ENCODE measurements at places on chromosomes 4 and X.

DNA sequence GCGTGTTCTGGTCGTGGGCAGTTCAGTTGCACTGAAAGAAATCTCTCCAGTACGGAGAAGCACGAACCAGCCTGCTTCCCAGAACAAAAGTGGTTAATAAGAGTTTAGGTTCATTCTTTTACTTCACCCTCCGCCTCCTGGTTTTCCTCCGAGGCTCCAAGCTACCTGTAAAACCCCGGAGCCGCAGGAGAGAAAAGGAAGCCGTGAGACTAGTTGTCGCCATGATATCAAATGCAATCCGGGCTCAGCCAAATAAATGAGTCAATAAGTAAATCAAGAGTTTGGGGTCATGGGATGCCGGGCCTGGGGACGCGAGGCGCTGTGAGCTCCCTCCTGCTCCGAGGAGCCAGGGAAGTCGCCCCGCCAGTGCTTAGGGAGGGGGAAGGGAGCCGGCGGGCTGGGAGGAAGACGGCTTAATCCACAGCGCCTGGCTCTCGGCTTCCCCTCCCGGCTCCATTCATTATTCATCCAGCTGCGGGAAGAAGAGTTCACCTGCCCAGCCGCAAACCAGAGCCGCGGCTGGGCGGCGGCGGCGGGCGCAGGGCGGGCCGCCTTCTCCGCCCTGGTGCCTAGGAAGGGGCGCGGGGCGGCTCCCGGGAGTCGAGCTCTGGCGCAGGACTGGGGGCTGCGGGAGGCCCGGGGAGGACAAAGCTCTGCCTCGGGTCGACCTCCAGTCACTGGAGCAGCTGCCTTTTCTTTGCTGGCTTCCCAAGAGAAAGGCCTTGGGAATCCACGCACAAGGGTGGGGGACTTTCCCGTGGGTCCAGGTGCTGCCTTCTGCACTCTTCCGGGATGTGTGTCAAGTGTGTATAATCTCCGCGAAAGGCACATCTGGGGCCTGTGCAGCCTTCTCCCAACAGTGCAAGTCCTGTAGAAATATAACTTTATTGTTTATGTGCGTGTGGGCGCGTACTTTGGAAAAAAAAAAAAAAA lies 1.7 kb downstream of the FRAS1 start:
- DNase-seq: no peak

DNA sequence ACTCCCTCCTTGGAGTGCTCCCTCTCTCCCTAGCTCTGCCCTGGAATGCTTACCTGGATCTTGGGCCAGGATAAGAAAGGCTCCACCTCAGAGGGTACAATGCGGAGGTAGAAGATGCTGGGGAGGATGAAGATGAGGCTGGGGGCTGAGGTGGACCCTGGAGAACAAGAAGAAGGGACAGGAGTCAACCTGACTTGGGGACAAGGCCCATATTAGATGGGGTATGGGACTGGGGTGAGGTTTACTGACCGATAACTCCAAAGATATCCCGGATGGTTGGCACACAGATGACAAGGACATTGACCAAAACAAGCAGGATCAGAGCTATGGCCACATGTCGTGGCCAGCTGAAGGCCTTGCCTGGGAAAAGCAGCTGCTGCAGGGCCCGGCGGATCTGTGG lies 10.6 kb downstream of the SLC38A5 start:
- no peak for DNase-seq

DNA sequence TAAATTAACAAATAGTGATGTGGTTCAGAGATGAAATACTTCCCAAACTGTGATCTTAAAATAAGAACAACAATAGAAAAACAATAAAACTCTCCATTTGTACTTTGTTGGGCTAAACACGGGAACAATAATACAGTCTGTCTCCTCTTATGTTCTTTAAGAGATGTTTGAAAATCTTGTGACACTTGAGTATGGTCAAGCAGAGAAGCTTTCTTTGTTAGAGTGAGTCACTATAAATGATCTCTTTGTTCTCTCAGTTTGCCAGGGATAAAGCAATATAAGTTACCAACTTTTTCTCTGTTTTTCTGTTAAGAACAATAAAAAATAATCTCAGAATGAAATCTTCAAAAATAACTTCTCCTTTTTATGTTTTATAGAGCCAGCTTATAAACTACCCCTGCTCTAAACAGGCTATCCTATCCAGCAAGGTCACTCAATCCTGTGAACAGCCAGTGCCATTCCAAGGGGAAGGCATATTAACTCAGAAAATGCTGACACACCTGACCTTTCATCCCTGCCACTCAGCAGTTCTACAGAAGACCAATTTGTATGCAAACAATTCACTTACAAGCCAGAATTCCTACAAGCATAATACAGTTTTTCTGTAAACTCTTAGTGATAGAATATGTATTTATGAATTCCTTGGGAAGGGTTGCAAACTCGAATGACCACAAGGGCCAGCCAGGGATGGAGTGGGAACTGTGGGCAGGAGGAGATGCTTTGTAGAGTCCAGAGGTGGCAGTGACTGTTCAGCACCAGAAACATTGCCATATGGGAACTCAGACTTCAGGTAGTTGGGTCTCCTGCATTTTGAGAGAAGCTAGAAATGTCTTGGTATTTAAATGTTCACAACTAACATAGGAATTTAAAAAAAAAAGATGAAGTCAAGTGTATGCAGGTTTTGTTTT lies 52.2 kb downstream of the AFM start:
- no peak for DNase-seq

DNA sequence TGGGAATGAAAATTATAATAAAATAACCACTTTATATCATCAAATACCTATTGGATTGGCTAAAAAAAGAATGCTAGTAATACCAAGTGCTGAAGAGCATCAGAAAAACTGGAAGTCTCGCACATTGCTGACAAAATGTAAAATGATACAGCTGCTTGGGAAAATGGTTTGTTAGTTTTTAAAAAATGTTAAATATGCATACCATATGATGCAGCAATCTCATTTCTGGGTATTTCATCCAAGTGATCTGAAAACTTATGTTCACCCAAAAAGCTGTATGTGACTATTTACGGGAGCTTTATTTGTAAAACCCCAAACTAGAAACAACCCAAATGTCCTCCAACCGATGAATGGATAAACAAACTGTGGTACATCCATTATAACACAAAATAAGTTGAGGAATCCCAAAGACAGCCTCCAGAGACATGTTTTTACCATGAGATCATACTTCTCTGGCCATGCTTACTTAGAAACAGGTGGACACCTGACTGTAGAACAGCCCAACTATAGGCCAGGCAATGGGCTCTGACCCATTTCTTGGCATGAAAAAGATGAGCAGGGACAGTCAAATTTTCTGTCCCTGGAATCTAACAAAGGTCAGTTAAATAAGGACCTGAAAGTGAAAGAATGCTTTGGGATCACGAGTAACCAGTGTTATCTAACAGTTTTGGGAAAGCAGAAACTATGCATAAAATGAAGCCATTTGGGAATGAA lies 47.5 kb upstream of the FAM120C start:
- no peak for DNase-seq

GRCh38 chrX:100871594-100872560 lies 2.3 kb downstream of the NOX1 start:
- no peak for DNase-seq
